ENCODE measurements at places on chromosomes 1 and 21. TPM values are rescaled to one million over a fixed set of nuclear protein-coding genes. Genes with fewer than 3 reads are reported as not detected.

The SUMO3 gene
- 30.5 TPM for total RNA-seq

DNA sequence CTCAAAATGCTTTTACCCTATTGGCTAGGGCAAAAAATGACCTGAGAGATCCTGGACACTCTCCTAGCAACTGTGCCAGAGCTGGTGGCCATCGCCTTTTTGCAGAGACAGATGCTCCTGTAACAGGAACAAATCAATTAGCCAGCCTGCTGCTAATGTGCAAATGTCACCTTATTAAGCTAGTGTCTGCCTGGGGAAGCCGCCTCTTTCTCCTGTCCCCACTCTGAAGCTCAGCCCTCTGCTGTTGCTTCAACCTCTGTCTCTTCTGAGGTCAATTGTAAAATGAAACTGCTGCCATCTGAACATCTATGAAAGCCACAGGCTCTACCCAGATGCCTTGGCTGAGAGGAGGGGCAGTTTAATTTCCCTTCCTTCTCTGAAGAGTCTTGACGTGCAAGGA is 85.5 kb upstream of the CACNA1E start:
- no peak for DNase-seq

GRCh38 chr1:43566382-43567044 is 35.8 kb downstream of the PTPRF start:
- DNase-seq, result no peak

DNA sequence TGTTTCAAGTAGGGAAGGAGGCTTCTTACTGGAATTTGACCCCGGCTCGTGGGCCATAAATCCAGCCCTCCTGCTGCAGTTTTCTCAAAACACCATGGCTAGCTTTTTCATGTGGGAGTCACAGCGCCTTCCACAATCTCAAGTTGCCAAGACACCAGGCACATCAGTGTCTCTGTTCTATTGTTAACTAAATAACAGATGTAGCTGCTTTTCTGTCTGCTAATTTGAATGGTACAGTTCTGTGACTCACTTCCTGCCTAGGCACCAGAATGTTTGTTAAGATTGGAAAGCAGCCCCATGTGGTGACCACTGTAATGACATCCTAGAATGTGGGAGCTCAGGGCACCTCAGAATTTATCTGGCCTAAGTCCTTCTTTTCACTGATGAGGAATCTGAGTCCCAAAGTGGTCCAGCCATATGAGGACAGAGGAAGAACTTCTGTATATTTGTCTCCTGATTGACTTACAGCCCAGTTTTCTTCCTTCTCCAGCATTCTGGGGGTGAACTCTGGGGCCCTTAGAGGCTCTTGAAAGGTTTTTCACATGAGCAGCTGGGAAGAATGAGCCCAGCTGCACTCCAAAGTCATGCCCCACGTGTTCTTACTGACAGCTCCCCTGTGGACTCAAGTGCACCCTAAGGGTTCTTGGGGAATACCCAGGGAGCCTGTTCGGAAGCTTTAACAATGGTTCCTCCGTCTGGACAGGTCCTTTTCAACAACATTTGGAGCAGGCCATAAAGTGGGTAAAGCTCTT is 27.5 kb downstream of the TRIM45 start:
- DNase-seq, result no peak

DNA sequence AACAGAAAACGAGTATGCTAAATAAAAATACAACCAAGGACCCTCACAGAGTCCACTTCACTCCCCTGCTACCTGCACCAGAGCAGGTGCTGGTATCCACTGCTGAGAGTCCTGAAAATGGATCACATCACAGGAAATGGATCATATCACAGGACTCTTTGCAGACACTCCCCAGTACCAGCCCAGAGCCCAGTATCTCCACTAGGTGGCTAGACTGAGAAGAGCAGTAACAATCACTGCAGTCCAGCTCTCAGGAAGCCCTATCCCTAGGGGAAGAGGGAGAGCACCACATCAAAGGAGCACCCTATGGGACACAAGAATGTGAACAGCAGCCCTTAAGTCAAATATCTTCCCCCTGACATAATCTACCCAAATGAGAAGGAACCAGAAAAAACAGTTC is 28.0 kb downstream of the AGBL4 start:
- no peak for DNase-seq
